ENCODE measurements at places on chromosomes 3 and 15.
A peak's percentile ranks its signal among the peaks of the same experiment; 100 is the strongest.

- no peak for DNase-seq
- H3K27me3 ChIP-seq = peaks cover 12% of the 10 kb centered on the region
- H3K36me3 ChIP-seq = no peaks in the 10 kb centered on the region
- no peak overlapping the region for H3K4me3 ChIP-seq
- no peak overlapping the region for H3K27ac ChIP-seq
Measured at GRCh38 chr15:79163395-79163794, 72.8 kb upstream of the RASGRF1 start.

DNA sequence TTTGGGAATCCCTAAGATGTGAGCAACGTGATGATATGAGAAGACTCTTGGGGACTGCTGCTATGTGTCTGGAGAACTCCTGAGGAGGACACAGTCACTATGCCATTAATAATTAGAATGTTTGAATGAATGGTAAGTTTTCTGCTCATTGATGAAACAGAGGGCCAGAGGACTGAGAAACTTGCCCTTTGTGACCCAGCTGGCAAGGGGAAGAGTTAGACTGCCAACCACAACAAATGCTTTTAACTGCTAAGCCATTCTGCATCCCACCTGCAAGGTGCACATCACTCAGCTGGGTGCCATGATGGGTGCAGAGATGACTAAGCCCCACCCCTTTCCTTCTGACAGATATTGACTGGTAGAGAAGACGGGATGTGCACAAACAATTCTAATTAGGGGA is 249.6 kb downstream of the THRB start:
- no peaks in the 10 kb centered on the region for H3K36me3 ChIP-seq
- peaks cover 30% of the 10 kb centered on the region for H3K27me3 ChIP-seq
- H3K4me1 ChIP-seq = no peaks in the 10 kb centered on the region
- no peak overlapping the region for H3K4me3 ChIP-seq
- no peak for DNase-seq
- no peak overlapping the region for H3K27ac ChIP-seq

GRCh38 chr15:41558400-41559238 is at the start of gene TYRO3:
Gene TYRO3, plus strand, starts transcription at chr15:41559212. Its CDS starts 46 bp downstream, at chr15:41559258.
- peak within 1 kb of the TSS; percentile 62 for H3K4me3 ChIP-seq
- H3K36me3 ChIP-seq = no peaks in the 10 kb centered on the region
- H3K4me1 ChIP-seq = peaks cover 27% of the 10 kb centered on the region
- DNase-seq = no peak
- H3K27ac ChIP-seq = peak within 1 kb of the TSS; percentile 31

GRCh38 chr3:113271594-113272384 is 60.4 kb downstream of the BOC start:
- peaks cover 4% of the 10 kb centered on the region for H3K27me3 ChIP-seq
- peaks cover 49% of the 10 kb centered on the region for H3K36me3 ChIP-seq
- no peak overlapping the region for H3K4me3 ChIP-seq
- DNase-seq = no peak

- no peaks in the 10 kb centered on the region for H3K27me3 ChIP-seq
- DNase-seq = no peak
- no peaks in the 10 kb centered on the region for H3K4me1 ChIP-seq
- no peaks in the 10 kb centered on the region for H3K36me3 ChIP-seq
Measured at GRCh38 chr3:159413319-159413718, 575.3 kb upstream of the IL12A start.

- H3K4me3 ChIP-seq = no peak overlapping the region
- H3K36me3 ChIP-seq = no peaks in the 10 kb centered on the region
- H3K27ac ChIP-seq = no peak overlapping the region
- no peaks in the 10 kb centered on the region for H3K4me1 ChIP-seq
- no peaks in the 10 kb centered on the region for H3K27me3 ChIP-seq
Measured at GRCh38 chr3:38608086-38608775, 41.3 kb downstream of the SCN5A start.
